ENCODE measurements at places on chromosomes 1 and 21.

DNA sequence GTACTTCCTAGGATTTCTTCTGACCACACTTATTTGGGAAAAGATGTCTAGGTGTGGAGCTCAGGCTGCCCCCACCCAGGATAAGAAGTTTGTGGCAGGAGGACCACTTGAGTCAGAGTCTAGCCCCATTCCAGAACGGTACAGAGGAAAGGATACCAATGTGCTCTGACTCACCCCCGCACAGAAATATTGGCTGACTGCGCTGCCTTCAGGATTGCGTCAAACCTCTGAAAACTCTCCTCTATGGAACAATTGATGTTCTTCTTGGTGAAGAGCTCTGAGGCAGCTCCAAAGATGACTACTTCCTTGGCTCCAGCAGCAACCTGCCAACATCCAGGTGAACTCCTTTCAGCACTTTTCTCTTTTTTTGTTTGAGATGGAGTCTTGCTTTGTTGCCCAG, 11.2 kb downstream of the HMGCL start:
- no peak for DNase-seq

DNA sequence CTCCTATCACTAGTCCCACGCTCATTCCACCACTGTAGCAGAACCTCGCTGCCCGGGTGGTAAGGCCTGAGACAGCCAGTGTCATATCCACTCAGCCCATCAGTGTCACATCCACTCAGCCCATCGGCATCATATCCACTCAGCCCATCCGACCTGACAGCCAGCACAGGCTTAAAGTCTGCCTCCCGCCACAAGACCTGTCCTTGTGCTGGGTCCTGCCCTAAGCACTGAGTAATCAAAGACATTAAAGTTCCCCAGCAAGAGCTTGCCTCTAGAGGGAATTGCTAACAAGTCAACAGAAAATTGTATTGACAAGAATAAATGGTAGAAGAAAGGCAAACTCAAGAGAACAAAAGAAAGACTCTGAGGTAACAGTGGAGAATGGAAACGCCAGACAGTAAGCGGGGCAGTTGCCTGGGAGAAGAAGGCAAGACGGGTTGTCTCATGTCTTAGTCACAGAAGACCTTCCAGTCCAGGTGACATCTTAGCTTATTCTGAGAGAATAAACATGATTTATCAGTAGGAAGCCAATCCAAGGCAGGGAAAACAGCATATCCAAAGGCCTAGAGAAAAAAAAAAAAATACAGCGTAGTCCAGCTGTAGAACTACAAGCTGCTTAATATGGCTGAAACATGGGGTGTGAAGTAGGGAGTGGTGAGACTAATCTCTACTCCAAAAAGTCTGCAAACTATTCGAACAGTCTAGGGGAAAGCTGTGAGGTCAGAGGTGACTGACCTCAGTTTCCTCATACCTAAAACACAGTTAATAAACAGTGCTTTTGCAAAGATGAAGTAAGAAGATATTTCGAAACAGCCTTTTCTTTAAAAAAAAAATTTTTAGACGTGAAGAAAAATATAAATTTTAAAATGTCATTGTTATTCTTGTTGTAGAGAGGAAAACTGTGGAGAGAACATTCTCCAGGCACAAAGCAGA, 1.1 kb downstream of the ITLN1 start:
- no peak for DNase-seq

DNA sequence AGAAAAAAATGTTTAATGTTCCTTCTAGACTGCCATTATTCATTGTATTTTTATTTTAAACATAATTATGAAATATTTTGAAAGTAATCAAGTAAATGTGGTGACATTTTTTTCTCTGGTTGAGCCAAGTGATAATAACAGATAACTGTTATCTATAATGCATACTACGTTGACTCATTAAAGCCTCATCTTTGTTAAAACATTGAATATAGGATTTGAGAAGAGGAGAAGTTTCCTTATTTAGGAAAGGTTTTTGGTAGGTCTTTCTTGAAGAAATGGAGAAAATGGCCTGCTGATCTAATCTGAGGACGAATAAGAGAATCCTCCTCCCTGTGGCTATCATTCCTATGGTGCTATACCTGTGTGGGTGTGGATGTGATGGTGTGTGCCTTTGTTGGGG, 89.0 kb downstream of the NFIA start:
- DNase-seq = no peak

GRCh38 chr1:245571815-245572294, 417.1 kb downstream of the KIF26B start:
- no peak for DNase-seq

GRCh38 chr1:55868026-55868425, 652.9 kb upstream of the USP24 start:
- DNase-seq = no peak

- DNase-seq = no peak
Observed at GRCh38 chr1:229669333-229669732, 43.3 kb downstream of the URB2 start.

DNA sequence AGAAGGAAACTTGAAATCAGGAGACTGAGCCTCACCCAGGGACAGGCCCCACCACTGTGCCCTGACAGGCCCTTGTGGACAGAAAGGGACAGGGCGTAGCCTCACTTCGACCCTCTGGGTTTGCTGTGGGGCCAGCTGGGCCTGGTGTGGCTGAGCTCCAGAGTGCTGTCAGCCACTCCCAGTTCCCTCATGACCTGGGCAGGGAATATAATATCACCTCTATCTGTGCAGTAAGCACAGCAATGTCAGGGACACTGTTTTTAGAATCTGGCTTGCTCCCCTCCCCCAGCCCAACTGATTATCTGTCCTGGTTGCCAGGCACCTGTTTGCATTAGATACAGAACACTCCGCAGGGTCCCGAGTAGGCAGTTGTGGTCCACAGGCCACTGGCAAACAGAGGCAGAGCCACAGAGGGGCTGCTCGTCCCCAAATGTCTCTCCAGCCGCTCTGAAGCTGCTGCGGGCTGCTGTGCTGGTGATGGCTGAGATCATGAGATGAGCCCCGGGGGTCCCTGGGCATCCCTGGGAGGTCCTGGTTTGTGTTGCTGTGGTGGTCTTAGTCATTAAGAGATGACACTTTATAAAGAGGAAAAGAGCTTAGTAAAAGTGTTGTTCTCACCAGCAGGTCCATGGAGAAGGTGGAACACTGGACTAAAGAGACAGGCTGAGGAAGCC, 51.6 kb downstream of the ETS2 start:
- no peak for DNase-seq

DNA sequence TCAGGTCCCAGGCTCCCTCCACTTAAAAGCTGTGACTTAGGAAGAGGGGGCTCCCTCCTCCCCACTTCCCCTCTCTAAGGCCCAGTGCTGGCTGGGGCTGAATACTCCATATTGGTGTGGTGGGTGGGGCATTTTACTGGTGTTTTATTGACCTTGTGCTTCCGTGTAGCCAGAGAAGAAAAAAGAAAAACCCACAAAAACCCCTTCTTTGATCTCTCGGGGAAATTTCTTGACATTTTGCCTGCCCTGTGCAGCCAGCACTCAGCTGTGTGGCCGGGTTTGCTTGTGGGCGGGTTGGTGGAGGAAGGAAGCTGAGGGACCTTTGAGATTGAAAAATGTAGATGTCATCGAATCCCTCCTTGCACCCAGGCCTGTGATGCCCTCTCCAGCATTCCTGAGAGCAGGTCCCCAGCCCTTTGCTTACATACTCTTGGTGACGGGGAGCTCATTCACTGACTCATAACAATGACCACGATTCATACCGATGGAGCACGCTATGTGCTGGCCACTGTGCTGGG, 24.8 kb downstream of the TNFRSF8 start:
- no peak for DNase-seq

GRCh38 chr1:162627662-162628296, 4.5 kb upstream of the DDR2 start:
- DNase-seq = no peak

DNA sequence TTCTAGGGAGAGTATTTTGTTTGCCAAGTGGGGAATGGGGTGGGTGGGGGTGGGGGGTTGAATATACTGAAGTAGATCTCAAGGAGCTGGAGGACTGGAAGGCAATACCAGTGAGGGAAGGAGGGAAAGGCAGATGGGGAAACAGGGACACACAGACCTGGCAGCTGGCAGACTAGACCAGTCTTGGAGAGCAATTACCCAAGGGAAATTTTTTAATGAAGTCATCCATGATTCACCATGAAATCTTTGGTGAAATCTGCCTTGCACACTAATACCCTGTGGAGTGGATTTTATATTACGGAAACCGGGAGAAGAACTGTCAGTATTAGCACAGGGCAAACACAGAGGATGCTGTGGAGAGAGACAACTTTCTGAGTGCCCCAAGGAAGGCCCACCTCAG, 29.7 kb upstream of the MARK1 start:
- DNase-seq = no peak

DNA sequence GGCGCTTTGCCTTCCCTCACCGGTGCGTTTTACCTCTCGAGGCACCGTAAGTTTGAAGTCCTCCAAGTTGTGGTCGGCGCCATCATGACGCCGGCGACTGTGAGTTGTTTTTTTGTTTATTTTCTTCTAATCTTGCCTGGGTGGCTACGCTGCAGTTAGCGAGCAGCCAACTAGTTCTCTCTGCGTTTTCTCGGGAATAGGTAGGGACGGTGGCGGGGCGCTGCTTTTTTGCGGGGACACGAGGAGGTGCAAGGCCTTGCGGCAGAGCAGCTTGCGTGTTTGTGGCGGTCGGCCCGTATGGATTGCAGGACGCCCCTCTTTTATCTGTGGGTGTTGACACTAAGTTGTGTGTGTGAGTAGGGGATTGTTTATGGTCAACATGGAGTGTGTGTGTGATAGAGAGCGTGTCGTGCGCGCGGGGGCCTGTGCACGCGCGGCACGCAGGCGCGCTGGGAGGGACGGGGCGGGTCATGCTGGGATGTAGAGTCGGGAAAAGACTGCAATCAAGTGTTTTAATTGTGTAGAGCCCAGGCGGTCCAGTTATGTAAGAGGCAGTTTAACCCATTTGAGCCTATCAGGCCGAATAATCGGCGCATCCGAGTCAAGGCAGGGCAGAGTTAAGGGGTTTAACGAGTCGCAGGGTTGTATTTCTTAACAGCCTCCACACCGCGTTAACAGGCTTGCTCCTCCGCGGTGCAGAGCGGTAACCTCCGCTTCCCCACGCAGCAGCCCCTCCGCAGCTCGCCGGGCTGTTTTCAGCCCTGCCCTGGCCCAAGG, 1.2 kb upstream of the NEGR1 start:
- no peak for DNase-seq

GRCh38 chr1:103517380-103518047, 8.0 kb upstream of the RNPC3 start:
- no peak for DNase-seq

GRCh38 chr1:201112173-201112731, at the start of gene CACNA1S:
CACNA1S (minus strand) TSS chr1:201112426; CDS start chr1:201112339, 87 bp downstream.
- no peak for DNase-seq

- DNase-seq = no peak
Observed at GRCh38 chr1:84991097-84991920, 5.6 kb downstream of the MCOLN2 start.

- no peak for DNase-seq
Observed at GRCh38 chr1:153447498-153448170, 12.8 kb downstream of the S100A7 start.

GRCh38 chr1:226533220-226533619, 15.3 kb upstream of the STUM start:
- DNase-seq = no peak

GRCh38 chr1:107141491-107142126, 770 bp downstream of the NTNG1 start:
- DNase-seq = no peak

- DNase-seq = no peak
Observed at GRCh38 chr1:64290420-64290819, 87.0 kb downstream of the UBE2U start.

DNA sequence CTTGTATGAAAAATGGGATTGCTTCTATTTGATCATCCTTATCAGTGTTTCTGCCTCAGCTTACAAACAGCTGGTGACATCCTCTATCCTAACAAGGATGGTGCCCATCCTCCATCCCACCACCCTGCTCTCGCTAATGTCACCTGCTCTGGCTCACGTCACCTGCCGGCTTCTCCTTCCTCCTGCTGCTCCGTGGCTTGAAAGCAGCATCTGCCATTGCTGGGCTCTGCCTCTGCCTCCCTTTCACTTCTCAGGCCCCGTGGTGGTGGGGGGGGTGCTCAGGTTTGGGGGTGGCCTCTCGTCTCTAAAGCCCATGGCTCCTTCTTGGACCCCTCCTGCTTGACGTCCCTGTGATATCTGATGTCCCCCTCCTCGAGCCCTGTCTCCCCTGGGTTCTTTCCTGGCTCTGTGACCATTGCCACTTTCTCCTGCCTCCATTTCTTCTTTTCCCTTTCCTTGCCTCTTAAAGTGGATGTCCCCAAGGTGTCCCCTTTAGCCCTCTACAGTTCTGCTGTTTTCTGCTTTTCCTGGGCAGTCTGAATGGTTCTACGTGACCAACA, 135.5 kb upstream of the ERRFI1 start:
- DNase-seq = no peak

GRCh38 chr21:43721206-43721605, 2.3 kb downstream of the PDXK start:
- DNase-seq = no peak

GRCh38 chr1:156214024-156214748, 1.4 kb downstream of the PMF1 start:
- DNase-seq = no peak

DNA sequence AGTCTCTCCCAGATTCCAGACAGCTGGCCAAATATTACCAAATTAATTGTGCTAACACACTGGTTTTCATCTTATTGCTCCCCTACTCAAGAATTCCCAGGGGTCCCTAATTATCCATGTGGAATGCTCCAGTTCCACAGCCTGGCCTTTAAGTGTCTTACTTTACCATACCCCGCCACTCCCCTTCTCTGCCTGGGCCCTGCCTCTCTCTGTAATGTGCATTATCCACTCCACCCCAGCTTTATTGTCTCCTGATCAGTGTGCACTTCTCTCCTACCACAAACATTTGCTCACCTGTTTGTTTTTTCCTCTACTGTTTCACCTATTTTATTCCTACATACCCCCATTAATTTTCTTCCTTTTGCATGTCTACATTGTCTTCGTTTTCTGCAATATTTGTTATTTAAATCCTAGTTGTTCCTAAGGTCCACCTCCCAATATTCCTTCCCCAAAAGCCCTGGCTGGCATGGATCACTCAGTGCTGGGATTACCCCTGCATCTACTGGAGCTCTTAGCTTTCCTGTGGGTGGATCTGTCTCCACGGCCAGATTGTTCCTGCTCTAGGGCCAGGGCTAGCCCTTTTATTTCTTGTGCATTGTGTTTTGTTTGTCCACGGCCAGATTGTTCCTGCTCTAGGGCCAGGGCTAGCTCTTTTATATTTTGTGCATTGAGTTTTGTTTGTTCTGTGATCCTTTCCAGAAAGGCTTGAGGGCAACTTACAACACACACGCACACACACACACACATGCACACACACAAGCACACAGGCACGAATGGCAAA, 33.4 kb upstream of the ATP1B1 start:
- DNase-seq = no peak

GRCh38 chr21:18030248-18030647, 211.1 kb upstream of the C21orf91 start:
- DNase-seq = no peak
